Bone marrow (tissue), 2 donors: ENCODE measurements at places on chromosomes 2 and 18.

- no peak for DNase-seq
Measured at GRCh38 chr2:182589121-182589520, 126.9 kb upstream of the DNAJC10 start.

DNA sequence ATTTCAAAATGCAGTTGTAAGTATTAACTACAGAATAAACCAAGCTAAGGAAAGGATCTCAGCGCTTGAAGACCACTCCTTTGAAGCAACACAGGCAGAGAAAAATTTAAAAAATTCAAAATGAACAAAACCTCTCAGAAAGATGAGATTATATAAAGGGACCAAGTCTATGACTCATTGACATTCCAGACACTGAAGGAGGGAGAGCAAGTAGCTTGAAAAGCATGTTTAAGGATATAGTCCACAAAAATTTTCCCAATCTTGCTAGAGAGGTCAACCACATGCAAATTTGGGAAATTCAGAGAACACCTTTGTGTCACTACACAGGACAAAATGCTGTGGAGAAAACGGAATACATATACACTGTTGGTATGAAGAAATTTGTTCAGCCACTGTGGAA, 112.6 kb upstream of the MC4R start:
- DNase-seq = no peak

- no peak for DNase-seq
Measured at GRCh38 chr2:75870651-75871137, 160.0 kb upstream of the GCFC2 start.

- DNase-seq = no peak
Measured at GRCh38 chr18:28588884-28589549, 412.1 kb upstream of the CDH2 start.

DNA sequence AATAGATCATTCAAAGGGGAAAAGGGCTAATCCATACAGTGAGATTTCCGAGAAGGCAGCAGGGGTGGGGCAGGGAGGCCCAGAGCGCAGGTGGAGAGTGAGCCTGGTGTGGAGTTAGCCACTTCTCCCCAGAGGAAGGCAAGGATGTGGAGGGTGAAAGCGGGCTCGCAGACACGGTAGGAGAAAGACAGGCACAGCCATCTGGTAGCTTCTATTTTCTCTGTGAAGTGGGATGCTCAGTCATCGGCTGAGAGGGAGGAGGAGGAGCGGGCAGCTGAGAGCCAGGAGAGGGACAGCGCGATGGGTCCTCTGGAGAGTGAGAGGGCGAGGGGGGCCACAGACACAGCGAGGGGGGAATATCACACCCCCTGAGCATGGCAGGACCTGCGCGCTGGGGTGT, 153.3 kb upstream of the NDUFV2 start:
- no peak for DNase-seq

DNA sequence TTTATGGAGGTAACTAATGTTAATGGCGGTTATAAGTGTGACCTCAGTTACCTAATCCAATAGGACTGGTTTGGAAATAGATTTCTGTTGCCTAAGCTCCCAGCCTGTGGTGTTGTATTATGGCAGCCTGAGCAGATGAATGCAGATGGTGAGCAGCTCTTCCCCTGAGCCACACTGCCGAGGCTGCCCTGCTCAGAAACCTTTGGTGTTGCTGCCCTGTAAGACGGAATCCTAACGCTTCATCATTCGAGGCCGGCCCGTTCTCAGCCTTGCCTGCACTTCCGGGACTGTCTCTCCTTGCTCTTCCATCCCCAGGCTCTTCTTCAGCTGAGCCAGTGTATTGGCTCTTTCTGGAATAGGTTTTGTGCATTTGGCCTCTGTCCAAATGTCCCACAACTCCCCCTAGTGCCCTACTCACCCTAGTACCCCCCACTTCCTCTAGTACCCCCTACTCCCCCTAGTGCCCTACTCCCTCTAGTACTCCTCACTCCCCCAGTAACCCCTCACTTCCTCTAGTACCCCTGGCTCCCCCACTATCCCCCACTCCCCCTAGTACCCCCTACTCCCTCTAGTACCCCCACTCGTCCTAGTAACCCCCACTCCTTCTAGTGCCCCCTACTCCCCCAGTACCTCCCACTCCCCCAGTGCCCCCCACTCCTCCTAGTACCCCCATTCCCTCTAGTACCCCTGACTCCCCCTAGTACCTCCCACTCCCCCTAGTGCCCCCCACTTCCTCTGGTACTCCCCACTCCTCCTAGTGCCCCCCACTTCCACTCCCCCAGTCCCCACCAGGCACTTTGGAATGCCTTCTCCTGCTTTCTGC, 106.0 kb upstream of the TAF1B start:
- no peak for DNase-seq

DNA sequence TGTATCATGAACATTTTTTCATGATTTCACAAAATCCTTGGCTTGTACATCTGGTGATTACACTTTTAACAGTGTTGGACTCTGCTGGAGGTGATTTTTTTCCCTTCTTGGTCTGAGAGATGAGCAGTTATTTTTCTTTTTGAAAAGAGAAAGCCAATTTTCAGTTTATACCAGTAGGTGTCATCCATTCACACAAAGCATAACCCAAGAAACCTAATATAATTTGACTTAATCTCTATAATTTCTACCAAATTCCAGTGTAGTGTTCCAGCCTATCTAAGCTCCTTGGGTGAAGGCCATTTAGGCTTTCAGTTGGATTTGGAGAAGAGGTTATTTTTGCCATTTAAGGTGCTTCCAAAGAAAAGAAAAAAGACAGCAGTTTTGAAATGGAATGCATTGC, 7.7 kb upstream of the ICOS start:
- no peak for DNase-seq

- DNase-seq = no peak
Measured at GRCh38 chr2:227325839-227326195, 766 bp downstream of the MFF start.

- DNase-seq = no peak
Measured at GRCh38 chr2:3778851-3779495, 75.6 kb downstream of the DCDC2C start.

GRCh38 chr2:53629001-53629400, 138.6 kb upstream of the CHAC2 start:
- no peak for DNase-seq

DNA sequence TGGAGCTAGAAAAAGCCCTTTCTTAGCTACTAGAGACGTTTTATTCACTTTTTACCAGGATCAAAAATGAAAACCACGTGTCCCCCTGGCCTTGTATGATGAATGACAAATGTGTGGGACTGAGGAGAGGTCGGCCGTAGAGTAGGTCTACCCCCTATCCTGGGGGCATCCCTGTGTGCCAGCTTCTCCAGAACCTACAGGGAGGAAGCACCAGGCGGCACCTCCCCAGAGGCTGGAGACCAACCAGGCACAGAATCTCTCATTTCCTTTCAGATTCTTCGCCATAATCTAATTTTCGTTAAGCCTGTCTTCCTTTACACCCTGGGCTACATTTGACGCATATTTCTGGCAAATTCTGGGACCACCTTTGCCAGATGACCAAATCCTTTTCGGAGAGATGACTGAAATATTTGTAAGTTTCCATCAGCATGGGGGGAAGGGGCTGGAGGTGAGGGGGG, 15.9 kb downstream of the TWIST2 start:
- DNase-seq = no peak

DNA sequence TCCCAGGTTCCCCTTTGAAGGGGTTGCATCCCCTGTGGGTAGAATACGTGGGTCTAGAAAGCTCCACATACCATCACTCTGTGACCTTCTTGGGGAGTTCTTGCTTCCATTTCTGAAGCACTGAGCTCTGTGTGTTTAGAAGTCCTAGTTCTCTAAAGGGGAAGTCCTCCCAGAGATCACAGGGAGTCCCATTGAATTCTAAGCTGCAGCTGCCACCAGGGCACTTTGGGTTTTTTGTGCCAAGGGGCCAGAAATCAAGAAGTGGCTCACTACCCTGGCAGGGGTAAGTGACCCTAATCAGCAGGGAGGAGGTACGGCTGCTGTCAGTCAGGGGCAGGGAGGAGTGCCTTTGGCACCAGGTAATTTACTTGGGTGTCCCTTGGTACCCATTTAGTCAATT, 70.9 kb downstream of the EHD3 start:
- peak; percentile 23 for DNase-seq

GRCh38 chr18:3094338-3094684, 81.4 kb upstream of the LPIN2 start:
- DNase-seq = no peak

DNA sequence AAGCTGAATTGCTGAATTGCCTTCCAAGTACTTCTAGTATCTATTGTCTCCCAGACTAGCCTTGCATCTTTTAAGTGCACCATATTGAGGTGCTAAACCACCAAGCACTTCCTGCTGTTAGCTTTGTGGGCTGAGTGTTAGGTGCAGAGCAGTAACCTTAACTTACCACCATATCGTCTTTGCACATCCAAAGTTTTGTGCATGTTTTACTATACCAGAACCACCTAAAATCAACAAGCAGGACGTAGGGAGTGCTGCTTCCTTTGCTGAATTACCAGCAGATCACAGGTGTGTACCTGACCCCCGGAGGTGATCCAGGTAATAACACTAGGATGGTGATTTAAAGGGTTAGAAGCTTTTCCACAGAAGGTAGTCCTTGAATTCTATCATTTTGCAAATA, 359.9 kb upstream of the HNRNPA3 start:
- no peak for DNase-seq

GRCh38 chr2:101675512-101675911, 22.0 kb upstream of the MAP4K4 start:
- DNase-seq = no peak

DNA sequence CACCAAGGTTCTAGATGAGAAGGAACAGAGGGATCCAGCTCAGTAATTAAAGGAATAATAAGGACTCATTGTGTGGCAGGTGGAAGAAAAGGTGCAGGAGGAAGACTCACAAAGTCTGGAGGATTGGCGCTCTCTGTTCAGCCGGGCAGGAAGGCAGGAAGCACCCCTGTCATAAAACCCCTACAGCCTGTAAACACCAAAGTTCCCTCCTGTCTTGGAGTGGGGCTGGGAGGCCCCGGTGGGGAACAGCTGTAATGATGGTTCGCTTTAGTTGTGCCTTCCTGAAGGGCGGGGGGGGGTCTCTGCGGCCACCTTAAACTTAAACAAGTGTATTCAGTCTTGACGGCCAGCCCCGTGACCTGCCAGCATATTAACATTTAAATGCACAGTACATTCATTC, 84.3 kb downstream of the GBX2 start:
- no peak for DNase-seq
